Activated naive CD8-positive, alpha-beta T cell treated with anti-CD3 and anti-CD28 coated beads for 36 hours (primary cell): ENCODE measurements at places on chromosomes 11 and 22. TPM values are rescaled to one million over a fixed set of nuclear protein-coding genes. Genes with fewer than 3 reads are reported as not detected.
A peak's percentile ranks its signal among the peaks of the same experiment; 100 is the strongest.

PKNOX2 gene
- total RNA-seq: not detected

AGBL2 gene
- 5.5 TPM for total RNA-seq

MUC5B gene
- total RNA-seq: not detected

- DNase-seq: no peak
- H3K4me1 ChIP-seq: no peaks in the 10 kb centered on the region
- no peak overlapping the region for H3K27ac ChIP-seq
- peaks cover 34% of the 10 kb centered on the region for H3K36me3 ChIP-seq
- no peaks in the 10 kb centered on the region for H3K27me3 ChIP-seq
These were observed 20.7 kb downstream of the TNKS1BP1 start for GRCh38 chr11:57303990-57304579.

GRCh38 chr11:74195828-74196227 is 24.7 kb downstream of the PPME1 start:
- H3K27me3 ChIP-seq: no peaks in the 10 kb centered on the region
- H3K4me3 ChIP-seq: no peak overlapping the region
- peaks cover 59% of the 10 kb centered on the region for H3K36me3 ChIP-seq
- no peaks in the 10 kb centered on the region for H3K4me1 ChIP-seq
- H3K27ac ChIP-seq: no peak overlapping the region

GRCh38 chr11:35794850-35795249 is 132.3 kb downstream of the TRIM44 start:
- DNase-seq: no peak
- H3K4me3 ChIP-seq: no peak overlapping the region
- peaks cover 21% of the 10 kb centered on the region for H3K4me1 ChIP-seq
- H3K36me3 ChIP-seq: peaks cover 36% of the 10 kb centered on the region
- no peaks in the 10 kb centered on the region for H3K27me3 ChIP-seq

DNA sequence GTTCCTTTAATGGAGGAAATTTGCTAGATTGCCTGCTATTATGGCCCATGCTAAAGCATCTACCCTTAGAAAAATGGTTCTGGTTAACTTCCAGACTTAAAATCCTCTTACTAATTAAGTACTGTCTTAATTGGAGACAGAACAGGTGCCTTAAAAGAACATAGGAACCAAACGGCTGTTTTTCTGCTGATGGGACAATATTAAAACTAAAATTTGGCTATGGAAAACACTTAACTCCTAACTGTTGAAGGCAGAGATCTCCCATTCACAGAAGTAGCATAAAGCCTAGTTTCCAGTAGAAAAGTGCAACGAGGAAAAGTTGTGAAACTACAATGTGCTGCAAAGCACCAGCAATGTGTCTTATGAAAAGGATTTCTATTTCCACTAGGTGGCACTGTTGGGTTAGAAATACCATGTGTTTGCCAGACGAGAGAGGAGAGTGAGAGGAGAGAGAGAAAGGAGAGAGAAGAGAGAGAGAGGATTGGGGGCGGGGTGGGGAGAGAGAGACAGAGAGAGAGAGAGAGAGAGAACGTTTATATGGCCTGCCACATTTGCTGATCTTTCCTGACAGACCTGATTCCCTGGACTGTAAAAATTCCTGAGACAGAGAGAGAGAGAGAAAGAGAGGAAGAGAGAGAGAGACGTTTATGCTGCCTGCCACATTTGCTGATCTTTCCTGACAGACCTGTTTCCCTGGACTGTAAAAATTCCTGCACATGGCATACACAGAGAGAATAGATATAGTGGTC is 51.5 kb downstream of the FAM181B start:
- no peaks in the 10 kb centered on the region for H3K4me1 ChIP-seq
- no peak overlapping the region for H3K4me3 ChIP-seq
- peaks cover 21% of the 10 kb centered on the region for H3K27me3 ChIP-seq
- no peak for DNase-seq

DNA sequence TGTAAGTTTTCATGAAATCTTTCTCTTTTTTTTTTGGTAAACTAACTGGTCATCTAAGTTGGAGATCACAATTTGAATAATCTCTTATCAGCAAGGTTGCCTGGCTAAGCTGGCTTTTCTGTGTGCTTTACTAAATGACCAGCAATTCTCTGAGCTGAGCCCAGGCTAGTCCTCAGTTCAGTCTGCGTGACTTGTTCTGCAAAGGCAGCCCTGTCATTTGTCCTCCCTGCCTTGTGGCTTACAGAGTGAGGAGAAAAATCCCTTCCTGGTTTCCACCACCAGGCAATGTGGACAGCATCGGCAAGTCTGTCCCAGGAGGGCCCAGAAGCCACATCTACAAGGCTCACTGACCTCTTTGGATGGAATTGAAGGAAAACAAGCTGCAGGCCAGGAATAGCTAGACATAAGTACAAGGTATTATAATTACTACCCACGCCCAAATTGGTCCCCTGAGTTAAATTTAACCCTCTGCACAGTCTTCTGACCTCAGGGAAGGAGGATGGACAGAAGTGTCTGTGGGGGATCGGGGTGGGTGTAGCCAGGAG is 108.6 kb downstream of the SCN3B start:
- no peak for DNase-seq
- no peaks in the 10 kb centered on the region for H3K36me3 ChIP-seq
- H3K27ac ChIP-seq: no peak overlapping the region
- no peaks in the 10 kb centered on the region for H3K27me3 ChIP-seq
- H3K4me3 ChIP-seq: no peak overlapping the region

DNA sequence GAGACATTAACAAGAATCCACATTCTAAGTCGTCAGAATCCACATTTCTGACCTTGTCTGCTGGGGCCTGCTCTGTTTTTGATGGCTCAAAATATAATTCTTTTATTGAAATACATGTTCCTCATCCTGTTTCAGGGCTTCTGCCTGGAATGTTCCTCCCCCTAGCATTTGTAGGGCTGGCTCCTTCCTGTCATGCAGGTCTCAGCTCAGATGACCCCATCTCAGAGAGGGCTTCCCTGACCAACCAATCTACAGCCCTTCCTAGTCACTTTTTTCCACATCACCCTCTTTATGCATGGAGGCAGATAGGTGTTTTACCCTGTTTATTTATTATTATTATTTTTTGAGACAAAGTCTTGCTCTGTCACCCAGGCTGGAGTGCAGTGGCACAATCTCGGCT is 14.8 kb downstream of the TMEM123 start:
- H3K4me3 ChIP-seq: no peak overlapping the region
- no peak overlapping the region for H3K27ac ChIP-seq
- H3K36me3 ChIP-seq: peaks cover 88% of the 10 kb centered on the region
- H3K4me1 ChIP-seq: peaks cover 73% of the 10 kb centered on the region
- DNase-seq: no peak
- H3K27me3 ChIP-seq: no peaks in the 10 kb centered on the region

- no peak overlapping the region for H3K27ac ChIP-seq
- H3K36me3 ChIP-seq: peaks cover 21% of the 10 kb centered on the region
- no peak for DNase-seq
These were observed 35.6 kb downstream of the MARK2 start for GRCh38 chr11:63874511-63874910.

KDELR3 gene
- total RNA-seq: 0.72 TPM

- no peaks in the 10 kb centered on the region for H3K27me3 ChIP-seq
- H3K27ac ChIP-seq: no peak overlapping the region
- peaks cover 13% of the 10 kb centered on the region for H3K36me3 ChIP-seq
- H3K4me3 ChIP-seq: no peak overlapping the region
These were observed 217.4 kb downstream of the SBF2 start for GRCh38 chr11:10076458-10077141.

- no peaks in the 10 kb centered on the region for H3K4me1 ChIP-seq
- H3K4me3 ChIP-seq: no peak overlapping the region
- H3K27ac ChIP-seq: no peak overlapping the region
- peaks cover 4% of the 10 kb centered on the region for H3K27me3 ChIP-seq
- no peaks in the 10 kb centered on the region for H3K36me3 ChIP-seq
These were observed 96.6 kb upstream of the POU2AF2 start for GRCh38 chr11:111148953-111149352.

GRCh38 chr11:95641495-95641894 is 148.1 kb downstream of the FAM76B start:
- peak; percentile 39 for DNase-seq
- H3K4me1 ChIP-seq: peaks cover 16% of the 10 kb centered on the region
- peak overlapping the region; percentile 89 for H3K27ac ChIP-seq
- H3K36me3 ChIP-seq: peaks cover 19% of the 10 kb centered on the region
- no peak overlapping the region for H3K4me3 ChIP-seq

DNA sequence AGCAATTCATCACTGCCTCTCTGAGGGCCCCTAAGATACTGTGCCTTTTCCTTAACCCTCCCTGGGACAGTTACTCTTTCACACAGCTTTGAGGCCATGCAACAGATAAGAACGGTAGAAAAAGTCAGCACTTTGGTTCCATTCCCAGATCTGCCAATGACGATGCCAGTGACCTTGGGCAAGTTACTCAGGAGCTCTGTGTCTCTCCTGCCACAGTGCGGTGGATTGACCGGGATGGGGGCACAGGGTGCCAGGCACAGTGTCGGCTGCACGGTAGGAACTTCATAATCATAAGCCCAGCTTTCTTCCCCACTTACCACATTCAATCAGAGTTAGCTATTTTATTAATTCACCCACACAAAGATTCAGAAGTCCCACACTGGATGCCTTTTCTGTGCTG is 1041.8 kb downstream of the TBC1D22A start:
- H3K27me3 ChIP-seq: peaks cover 30% of the 10 kb centered on the region
- H3K36me3 ChIP-seq: no peaks in the 10 kb centered on the region
- H3K4me1 ChIP-seq: no peaks in the 10 kb centered on the region
- no peak overlapping the region for H3K4me3 ChIP-seq

DNA sequence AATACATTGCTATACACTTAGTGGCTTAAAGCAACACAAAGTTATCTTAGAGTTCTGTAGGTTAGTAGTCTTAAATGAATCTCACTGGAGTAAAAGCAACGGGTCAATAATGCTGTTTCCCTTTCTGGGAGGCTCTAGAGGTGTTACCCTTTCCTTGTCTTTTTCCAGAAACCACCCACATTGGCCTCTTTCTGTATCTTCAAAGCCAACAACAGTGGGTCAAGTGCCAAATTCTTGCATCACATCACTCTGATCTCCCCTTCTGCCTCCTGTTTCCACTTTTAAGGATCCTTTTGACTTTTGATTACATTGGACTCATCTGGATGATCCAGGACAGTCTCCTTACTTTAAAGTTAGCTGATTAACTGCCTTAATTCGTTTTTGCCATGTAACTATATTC is 93.6 kb downstream of the DDX10 start:
- no peaks in the 10 kb centered on the region for H3K27me3 ChIP-seq
- no peak for DNase-seq
- no peak overlapping the region for H3K4me3 ChIP-seq
- peaks cover 11% of the 10 kb centered on the region for H3K36me3 ChIP-seq

OTOG gene
- not detected for total RNA-seq

C22orf31 gene
- total RNA-seq: not detected

DNA sequence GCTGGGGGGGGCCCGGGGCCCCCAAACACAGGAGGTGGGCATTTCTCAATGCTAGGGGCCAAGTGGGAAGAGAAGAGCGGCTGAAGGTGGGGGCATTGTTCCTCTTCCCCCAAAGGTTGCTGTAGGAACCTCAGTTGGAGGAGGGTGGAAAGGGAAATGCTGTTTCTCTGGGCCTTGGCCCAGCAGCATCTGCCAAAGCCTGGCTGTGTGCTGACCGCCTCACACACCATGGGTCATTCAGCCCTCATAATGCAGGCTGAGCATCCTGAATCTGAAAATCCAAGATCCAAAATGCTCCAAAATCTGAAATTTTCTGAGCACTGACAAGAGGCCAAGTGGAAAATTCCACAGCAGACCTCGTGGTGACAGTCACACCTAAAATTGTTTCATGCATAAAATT is 49.0 kb upstream of the BID start:
- H3K27ac ChIP-seq: no peak overlapping the region
- no peak overlapping the region for H3K4me3 ChIP-seq
- H3K36me3 ChIP-seq: peaks cover 2% of the 10 kb centered on the region
- no peak for DNase-seq
- H3K27me3 ChIP-seq: no peaks in the 10 kb centered on the region
- no peaks in the 10 kb centered on the region for H3K4me1 ChIP-seq

GRCh38 chr11:86955361-86956120 is at the start of gene FZD4:
TSS of gene FZD4 (minus strand) at chr11:86955395. CDS start at chr11:86955085, 310 bp downstream.
- DNase-seq: peak; percentile 77
- H3K27me3 ChIP-seq: peaks cover 61% of the 10 kb centered on the region
- no peak within 1 kb of the TSS for H3K27ac ChIP-seq

ANKRD42 gene
- total RNA-seq: 7.4 TPM

DNA sequence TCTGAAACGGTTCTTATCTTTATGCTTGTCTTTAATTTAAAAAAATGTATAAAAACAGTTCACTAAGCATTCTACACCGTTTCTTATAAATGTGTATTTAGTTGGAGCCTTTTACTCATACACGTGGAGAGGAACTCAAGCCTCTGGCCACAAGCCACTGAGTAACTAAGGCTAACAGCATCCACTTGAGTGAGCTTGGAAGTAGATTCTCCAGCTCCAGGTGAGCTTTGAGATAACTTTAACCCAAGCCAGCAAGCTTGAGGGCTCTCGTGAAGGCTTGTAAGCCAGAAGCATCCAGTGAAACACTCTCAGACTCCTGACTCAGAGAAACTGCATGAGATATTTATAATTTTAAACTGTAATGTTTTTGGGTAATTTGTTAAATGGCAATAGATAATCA is 82.6 kb downstream of the ARHGAP20 start:
- H3K4me3 ChIP-seq: no peak overlapping the region
- DNase-seq: no peak
- H3K4me1 ChIP-seq: no peaks in the 10 kb centered on the region
- H3K27me3 ChIP-seq: peaks cover 9% of the 10 kb centered on the region

OR4C16 gene
- not detected for total RNA-seq
